ENCODE measurements at places on chromosomes 1 and 21.

DNA sequence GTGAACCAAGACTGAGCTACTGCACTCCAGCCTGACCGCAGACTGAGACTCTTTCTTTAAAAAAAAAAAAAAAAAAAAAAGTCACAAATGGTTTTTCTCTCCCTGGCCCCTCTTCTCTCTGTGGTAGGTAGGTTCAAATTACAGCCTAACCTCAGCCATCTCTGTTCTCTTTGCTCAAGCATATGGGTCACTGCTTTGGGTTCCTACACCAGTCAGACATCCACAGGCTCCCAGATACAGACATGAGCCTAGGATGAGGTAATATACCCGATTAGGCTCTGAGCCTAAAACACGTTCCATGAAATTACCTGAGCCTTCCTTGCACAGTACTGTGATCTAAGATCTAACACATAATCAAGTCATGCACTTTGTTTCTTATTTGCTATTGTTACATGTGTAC lies 90.5 kb upstream of the JAK1 start:
- DNase-seq: no peak

- no peak for DNase-seq
Observed at GRCh38 chr1:1407636-1408318, 684 bp upstream of the MRPL20 start.

- no peak for DNase-seq
Observed at GRCh38 chr1:22851517-22851916, 121.1 kb downstream of the LACTBL1 start.

GRCh38 chr1:214901718-214902117 lies 180.8 kb upstream of the KCNK2 start:
- DNase-seq: no peak

DNA sequence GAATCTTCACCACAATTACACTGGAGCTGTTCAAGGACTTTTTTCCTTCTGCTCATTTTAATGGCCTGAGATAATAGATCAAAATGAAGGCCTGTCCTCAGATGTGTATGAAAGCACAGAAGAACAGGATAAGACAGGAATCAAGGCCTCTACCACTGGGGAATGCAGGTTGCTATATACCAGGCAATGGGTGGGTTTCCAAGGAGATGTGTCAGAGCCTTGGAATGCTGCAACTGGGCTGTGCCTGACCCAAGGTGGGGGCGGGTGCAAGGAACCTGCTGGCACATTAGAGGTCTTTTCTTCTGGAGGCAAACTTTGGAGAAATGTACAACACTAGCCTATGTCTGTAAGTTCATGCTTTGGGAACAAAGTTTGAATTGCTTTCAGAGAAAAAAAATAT lies 21.7 kb upstream of the LAMC2 start:
- no peak for DNase-seq

DNA sequence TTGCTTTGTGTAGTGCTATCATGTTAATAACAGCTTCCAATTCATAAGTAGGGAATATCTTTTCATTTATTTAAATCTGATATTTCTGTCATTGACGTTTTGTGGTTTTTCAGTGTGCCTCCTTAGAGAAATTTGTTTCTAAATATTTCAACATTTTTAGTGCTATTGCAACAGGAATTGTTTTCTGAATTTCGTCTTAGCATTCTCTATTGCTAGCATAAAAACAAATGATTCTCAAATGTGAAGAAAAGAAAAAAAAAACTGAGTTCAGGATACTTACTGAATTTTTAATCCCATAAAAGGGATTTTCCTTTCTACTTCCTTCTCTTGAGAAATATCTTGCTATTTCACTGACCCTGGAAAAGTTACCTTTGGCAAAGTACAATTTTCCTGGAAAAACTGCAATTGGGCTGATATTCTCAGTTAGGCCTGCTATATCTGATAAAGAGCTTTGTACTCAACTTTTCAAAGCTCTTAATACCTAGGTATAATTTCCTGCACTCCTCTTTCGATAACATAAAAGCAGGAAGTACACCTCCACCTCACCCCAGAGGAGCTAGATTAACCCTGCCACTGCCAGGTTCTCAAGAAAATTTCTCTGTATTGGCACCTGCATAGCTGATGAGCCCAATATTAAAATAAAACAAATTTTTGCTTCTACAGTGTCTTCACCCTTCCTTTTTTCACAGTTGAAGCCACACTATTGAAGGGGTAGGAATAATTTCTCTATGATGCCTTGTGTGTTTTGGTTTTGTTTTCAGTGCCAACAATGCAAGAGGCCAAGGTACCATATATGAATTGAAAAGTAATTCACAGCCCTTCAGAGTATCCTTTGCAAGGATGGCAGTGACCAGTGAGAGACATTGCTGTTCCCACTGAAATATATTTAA lies 35.6 kb downstream of the PTPN14 start:
- no peak for DNase-seq

DNA sequence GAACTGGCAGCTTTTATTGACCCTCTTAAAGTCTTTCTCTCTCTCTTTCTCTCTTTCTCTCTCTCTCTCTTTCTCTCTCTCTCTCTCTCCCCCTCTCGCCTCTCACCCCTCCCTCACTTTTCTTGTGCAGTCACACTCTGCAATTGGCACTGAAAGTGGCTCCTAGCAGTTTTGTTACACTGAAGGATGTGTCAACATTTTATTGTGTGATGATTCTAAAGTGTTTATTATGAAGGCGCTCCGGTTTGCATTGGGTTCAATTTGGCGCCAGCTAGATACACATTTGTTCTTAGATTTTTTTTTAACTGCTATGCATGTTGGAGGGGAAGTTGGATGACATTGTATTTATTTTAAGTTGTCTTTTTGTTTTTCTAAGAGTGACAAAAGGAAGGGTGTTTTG lies 64.0 kb upstream of the CHRM3 start:
- no peak for DNase-seq

DNA sequence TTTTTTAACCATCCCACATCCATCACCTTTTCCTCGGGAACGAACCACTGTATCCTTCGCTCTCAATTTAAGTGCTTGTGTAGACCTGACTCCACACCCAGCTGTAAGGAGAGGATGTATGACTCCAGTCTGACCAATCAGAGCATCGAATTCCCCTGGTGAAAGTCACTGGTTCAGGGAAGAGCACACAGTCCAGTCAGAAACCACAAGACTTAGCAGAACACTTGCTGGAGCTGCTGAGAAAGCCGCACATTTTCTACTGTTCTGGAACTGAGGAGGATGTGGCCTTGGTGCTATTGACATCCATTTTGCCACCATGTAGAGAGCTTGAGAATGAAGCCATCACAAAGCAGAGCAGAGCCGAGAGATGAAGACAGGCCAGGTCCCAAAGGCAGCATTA lies 59.9 kb upstream of the CNN3 start:
- DNase-seq: no peak

- no peak for DNase-seq
Observed at GRCh38 chr1:204483791-204484190, 10.8 kb downstream of the PIK3C2B start.

- DNase-seq: no peak
Observed at GRCh38 chr21:32570456-32570855, 14.9 kb downstream of the TCP10L start.

DNA sequence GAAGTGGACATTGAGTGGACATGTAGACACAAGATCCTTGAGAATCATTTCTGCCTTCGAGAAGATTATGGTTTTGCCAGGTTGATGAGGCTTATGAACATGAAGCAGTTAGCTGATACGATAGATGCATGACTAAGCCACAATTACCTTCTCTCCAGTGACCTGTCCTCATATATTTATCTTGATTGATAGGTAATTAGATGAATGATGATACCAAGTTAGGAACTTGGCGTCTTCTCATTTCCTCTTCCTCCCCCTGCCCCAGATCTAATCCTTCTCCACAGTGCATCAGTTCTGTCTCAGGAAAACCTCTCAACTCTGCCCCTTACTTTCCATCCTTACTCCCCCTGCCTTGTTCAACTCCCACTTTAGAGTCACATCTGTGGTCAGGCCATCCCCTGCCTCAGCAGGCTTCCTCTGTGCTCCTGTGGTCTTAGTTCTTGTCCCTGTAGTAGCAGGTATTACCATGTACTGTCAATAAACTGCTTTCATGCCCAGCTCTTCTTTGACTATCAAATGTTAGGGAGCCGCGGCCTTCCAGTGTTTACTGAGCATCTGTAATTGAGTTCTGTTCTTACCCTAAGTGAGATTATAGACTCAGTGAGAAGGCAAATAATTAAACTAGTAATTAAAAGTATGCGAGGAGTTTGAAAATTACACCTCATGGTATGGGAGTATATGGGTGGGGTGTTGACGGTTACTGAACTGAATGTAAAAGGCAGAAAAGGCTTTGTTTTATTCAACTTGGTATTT lies 5.1 kb downstream of the ST6GALNAC3 start:
- DNase-seq: no peak

DNA sequence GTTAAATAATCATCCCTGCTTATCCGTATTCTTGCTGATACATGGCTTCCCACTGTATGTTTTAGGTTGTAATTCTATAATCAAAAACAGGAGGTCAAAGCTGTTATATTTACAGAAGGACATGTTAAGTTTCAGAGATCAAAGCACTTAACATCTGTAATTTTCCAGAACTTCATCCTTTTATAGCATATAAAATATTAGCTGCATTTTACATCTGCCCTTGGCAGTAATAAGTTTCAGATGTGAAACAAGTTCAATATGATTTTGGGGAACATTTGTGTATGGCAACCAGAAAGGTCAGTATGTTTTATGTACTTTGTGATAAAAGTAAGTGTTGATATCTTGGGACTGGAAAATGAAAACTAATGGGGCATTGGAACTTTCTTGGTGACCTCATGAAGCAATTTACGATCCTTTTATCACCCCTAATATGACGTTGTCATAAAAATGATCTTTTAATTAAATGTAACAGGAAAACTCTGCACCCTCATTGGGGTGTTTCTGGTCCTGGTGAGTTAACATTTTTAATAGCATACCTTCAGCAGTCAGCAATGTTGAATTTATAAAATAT lies 449.6 kb downstream of the GPATCH2 start:
- no peak for DNase-seq

- no peak for DNase-seq
Observed at GRCh38 chr21:45863267-45863666, 118.3 kb upstream of the COL6A1 start.

DNA sequence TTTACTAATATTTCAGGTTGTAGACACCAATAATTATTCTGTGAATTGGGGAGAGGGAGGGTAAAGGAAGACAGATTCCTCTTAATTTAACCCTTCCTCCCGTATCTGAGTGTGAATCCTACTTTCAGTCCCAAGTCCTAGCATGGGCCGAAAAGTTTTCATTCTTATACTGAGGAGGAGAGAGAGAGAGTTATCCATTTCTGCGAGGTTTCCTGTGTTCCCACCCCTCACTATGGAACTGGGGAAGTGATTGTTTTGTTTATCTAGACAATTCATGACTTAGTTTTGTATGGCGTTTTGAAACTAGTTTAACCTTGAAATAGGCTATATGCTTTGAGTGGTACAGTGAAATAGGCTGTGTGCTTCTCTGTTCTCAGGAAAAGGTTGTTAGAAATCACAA lies 134.0 kb upstream of the DPYD start:
- no peak for DNase-seq

GRCh38 chr1:72845981-72846380 lies 563.6 kb upstream of the NEGR1 start:
- no peak for DNase-seq

DNA sequence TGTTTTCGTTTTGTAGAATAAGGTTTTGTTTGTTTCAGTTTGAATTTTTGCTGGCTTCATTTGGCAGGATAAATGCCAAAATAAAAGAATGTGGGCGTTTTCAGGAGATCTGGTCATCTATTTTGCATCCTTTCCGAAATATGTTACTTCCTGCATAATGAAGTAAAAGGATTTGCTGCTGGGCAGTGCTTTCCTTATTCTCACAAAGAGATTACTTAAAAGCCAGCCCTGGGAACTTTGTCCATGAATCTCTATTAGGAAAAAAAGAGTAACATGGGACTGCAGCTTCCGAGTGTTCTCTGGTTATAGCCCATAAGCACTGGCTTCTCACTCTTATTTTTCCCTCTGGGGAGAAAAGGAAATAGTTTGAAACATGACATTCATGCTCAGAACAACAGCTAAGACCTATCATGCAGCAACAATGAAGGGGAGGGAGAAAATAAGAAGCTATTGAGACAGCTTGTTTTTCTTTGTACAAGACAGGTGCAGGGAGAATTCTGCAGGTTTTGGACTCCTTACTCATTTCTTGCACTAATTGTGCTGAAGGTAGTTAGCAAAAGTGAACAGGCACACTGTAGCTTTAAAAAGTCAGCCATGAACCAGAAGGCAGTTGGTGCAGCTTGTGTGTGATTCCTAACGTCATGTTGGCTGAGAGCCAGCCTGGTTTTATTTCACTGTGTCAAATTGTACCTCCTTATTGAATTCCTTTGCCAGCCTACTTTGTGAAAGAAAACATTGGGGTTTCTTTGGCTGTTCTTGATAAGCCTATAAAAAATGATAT lies at the start of gene SAMD13:
TSS of gene SAMD13 (plus strand) at position 705 of the 781 bp plus-strand sequence. CDS start 1,527 bp downstream, outside the sequence.
- peak; percentile 78 for DNase-seq

- no peak for DNase-seq
Observed at GRCh38 chr1:200374569-200375295, 35.1 kb downstream of the ZNF281 start.

DNA sequence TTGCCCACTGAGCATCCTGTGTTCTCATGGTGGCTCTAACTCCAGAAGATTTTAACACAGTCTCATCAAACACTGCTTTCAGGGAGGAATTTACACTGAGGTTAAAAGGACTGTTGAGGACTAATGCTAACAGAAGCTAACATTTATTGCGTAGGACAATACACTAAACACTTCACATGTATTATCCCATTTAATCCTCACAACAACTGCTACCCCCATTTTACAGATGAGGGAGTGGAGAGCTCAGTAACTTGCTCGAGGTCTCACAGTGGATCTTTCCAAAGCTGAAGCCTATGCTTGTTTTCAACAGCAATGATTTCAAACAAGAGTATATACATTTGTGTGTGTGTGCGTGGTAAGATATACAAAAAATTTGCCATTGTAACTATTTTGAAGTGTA lies 13.9 kb downstream of the ATF3 start:
- DNase-seq: no peak

GRCh38 chr21:29441651-29442050 lies 142.9 kb downstream of the BACH1 start:
- no peak for DNase-seq

DNA sequence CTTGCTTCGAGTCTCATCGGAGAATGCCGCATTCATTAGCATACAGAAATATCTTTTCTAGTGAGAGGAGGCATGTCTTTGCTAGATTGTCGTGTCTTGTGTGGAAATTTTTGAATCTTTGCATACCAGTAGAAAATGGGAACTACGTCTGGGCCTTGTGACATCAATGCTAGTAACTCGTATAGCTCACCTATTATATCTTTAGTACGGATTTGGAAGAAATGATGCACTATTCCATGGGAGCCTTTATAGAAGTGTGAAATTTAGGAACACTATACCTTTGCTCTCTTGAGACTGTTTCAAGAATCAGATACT lies 835 bp downstream of the UHMK1 start:
- no peak for DNase-seq
